Thymus (tissue), 14 donors: ENCODE measurements at places on chromosomes 4 and X. TPM values are rescaled to one million over a fixed set of nuclear protein-coding genes. Genes with fewer than 3 reads are reported as not detected.

Gene PTPN13
- total RNA-seq, result 8.9 TPM

DNA sequence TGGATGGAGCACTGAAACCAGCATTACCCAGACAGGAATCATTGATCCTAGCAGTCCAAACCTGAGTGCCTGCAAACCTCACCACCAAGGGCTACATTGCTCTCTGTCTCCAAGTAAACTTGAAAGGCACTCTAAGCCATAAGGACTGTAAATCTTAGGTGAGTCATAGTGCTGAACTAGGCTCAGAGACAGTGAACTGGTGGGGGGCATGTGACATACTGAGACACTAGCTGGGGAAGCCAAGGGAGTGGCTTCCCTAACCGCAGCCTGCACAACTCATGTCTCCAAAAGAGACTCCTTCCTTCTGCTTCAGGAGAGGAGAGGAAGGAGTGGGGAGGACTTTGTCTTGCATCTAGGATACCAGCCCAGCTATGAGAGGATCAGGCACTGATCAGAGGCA is 235.5 kb upstream of the ACTRT1 start:
- DNase-seq, result no peak
- no peak overlapping the region for H3K4me3 ChIP-seq
- no peaks in the 10 kb centered on the region for H3K36me3 ChIP-seq
- no peak overlapping the region for H3K27ac ChIP-seq
- no peaks in the 10 kb centered on the region for H3K4me1 ChIP-seq

DNA sequence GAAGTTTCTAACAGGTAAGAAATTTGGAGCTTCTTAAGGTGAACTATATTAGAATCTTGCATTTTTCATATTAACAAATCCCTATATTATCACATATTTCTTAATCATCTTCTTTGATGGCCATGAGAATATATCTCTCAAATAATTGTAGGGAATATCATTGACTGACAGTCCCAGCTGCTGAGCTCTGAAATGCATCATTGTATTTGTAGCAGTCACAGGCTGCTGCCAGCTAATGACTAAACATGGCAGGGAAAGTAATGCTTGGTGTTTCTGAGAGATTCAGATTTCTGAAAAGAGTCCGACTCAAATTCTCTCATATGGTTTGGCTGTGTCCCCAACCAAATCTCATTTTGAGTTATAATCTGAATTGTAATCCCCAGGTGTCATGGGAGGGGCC is 171.9 kb downstream of the TRAM1L1 start:
- no peak overlapping the region for H3K4me3 ChIP-seq
- no peaks in the 10 kb centered on the region for H3K27me3 ChIP-seq
- H3K36me3 ChIP-seq, result no peaks in the 10 kb centered on the region
- no peak overlapping the region for H3K27ac ChIP-seq

- no peaks in the 10 kb centered on the region for H3K4me1 ChIP-seq
- H3K4me3 ChIP-seq, result no peak overlapping the region
- H3K27ac ChIP-seq, result no peak overlapping the region
- no peaks in the 10 kb centered on the region for H3K36me3 ChIP-seq
- no peak for DNase-seq
- H3K27me3 ChIP-seq, result no peaks in the 10 kb centered on the region
Measured at GRCh38 chrX:100379388-100379986, 30.6 kb downstream of the PCDH19 start.

DNA sequence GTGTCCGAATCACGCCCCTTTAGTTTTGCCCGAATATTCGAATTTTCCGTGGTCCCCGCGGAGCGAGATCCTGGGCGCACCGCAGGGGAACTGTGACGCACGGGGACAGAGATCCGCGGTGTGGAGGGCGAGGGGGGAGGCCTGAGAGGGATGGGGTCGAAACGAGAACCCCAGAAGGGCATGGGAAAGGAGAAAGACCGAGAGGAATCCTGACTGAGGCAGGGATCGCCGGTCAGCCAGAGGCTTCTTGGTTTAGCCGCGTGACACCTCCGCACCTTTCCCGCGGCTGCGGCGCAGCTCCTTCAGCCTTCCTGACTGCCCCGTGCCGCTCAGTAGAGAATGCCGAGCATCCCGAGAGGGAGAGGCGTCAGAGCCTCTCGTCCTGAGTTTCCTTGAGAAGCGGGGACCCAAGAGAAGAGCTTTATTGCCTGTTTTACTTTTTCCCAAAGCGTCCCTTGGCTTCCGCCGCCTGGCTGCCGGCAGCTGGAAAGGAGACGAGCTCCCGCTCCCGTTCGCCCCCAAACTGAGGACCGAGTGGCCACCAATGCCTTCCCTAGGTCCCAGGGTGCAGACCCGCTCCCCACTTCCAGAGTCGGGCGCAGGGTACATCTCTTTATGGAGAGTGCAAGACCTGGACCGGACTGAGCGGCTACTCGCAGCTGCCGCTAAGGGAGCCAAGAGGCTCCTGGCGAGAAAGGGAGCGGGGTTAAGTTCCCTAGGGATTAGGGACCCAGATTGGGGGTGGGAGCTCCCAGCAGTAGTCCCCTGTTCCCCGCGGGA is 911 bp upstream of the GPR50 start:
- H3K36me3 ChIP-seq, result no peaks in the 10 kb centered on the region
- no peaks in the 10 kb centered on the region for H3K4me1 ChIP-seq
- DNase-seq, result no peak

- no peaks in the 10 kb centered on the region for H3K27me3 ChIP-seq
- no peaks in the 10 kb centered on the region for H3K4me1 ChIP-seq
- no peak overlapping the region for H3K27ac ChIP-seq
- no peak for DNase-seq
Measured at GRCh38 chrX:43940816-43941474, 32.2 kb downstream of the NDP start.

- no peaks in the 10 kb centered on the region for H3K36me3 ChIP-seq
- peaks cover 27% of the 10 kb centered on the region for H3K27me3 ChIP-seq
- no peak overlapping the region for H3K4me3 ChIP-seq
- H3K4me1 ChIP-seq, result no peaks in the 10 kb centered on the region
Measured at GRCh38 chrX:107831071-107831730, 5.5 kb downstream of the MID2 start.

DNA sequence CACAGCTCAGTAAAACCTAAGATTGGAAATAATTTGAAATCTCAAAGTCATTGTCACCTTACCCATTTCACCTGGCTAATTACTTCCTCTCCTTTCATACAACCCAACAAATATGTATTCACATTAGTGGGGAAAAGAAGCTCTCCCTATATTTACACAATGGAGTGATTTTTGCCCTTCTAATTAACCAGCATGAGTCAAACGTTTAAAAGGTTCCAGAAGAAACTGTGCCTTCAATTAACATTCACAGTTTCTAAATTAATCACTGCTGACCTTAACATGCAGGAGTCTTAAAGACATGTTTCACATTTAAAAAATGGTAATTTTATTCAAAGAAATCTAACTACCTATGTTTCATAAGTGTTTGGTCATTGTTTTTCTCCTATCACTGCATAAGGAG is 254.6 kb downstream of the CBLL2 start:
- no peak overlapping the region for H3K27ac ChIP-seq
- DNase-seq, result no peak
- H3K27me3 ChIP-seq, result no peaks in the 10 kb centered on the region
- no peaks in the 10 kb centered on the region for H3K4me1 ChIP-seq

DNA sequence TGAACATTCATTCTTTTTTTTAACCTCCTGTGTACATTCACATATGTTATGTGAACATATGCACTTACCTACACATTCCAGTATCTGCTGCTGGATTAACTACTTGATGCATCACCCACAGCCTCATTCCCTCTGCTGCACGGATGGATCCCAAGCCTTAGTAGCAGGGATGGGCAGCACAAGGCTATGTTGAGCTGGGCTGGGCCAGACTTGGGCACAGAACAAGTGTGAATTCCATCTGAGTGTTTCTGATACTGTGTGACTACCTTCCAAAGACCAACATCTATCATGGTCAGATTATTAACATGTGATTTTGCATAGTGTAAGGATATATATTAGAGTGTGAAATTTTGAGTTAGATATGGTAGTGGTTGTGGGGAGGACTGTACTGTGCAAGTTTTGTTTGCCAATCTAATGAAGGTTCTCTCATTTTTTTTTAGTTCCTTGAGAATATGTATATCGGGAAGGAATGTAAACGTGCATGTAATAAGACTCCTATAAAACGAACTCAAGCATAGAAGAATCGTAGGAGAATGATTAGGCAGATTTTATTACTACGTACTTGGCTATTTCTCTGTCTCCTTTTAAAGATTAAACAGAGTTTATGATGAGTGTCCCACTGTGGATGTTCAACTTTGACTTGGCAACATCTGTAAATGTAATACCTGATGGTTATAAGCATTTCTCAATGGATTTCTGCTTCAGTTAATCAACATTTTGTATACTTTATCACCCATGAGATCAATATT is 23.4 kb upstream of the STBD1 start:
- DNase-seq, result no peak
- H3K27ac ChIP-seq, result no peak overlapping the region
- H3K27me3 ChIP-seq, result no peaks in the 10 kb centered on the region
- no peak overlapping the region for H3K4me3 ChIP-seq
- H3K36me3 ChIP-seq, result no peaks in the 10 kb centered on the region

DNA sequence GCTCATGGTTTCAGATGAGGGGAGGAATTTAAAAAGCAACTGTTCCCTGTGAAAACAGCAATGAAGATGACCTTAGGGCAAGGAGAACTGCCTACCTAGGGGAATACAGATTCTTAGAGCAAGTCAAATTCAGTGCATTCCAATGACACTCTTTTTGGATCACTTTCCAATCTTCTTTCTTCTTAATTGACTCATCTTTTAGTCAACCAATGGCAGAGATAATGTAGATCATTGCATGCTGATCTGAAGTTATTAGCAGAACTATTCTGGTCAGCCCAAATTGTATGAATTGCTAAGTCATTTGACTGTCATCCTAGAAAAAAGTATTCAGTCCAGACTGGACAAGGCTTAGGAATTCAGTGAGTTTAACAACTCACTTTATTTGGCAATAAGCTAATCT is 12.6 kb upstream of the NR3C2 start:
- no peak overlapping the region for H3K4me3 ChIP-seq
- H3K27ac ChIP-seq, result no peak overlapping the region
- no peaks in the 10 kb centered on the region for H3K36me3 ChIP-seq
- H3K27me3 ChIP-seq, result no peaks in the 10 kb centered on the region
- no peak for DNase-seq

DNA sequence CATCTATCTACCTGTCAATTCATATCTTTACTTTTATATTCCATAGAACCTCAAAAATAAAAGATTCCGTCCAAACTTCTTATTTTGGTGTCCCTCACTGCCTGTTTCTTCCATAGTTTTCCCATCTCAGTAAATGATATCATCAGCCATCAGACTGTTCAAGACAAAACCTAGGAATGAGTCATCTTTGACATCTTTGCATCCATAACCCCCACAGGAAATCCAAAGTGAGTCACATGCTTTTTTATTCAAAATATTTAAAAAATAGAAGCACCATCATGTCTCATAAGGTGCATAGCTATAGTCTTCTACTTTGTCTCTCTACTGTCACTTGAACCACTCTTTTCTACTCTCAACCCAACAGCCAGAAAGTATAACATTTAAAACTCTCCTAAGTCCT is 29.9 kb upstream of the CXXC4 start:
- no peak for DNase-seq
- H3K4me1 ChIP-seq, result no peaks in the 10 kb centered on the region
- H3K36me3 ChIP-seq, result no peaks in the 10 kb centered on the region
- no peak overlapping the region for H3K4me3 ChIP-seq
